ENCODE measurements at places on chromosomes 7 and 10.

DNA sequence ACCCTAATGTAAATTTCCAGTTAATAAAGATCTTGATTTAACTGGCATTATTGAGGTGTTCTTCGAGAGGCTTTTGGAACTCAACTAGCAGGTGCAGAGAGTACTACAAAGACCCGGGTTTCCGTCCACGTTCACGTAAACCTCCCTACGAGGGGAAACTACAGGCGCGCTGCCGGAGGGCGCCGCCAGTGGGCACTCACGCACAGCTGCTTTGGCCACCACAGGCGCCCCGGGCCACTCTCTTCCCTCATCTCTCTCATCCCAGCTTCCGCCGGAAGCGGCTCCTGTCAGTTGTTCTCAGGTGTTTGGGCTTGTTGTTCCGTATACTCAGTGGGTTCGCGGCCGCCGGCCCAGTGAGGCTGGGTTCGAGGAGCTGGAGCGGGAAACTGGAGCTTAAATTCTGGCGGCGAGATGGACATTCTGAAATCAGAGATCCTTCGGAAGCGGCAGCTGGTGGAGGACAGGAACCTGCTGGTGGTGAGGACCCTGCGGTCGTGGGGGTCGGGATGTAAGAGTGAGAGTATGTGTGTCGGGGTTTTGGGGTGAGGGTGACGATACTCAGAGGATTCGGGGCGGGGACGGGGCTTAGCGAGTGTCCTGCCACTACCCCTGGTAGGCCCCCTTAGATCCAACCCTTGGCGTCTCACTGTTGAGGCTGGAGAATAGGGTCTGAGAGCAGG, at the start of gene PRPF18:
TSS of gene PRPF18 (plus strand) at position 290 of the 680 bp plus-strand sequence. CDS start at position 412, 122 bp downstream.
- peak; percentile 82 for DNase-seq

GRCh38 chr7:1359681-1360485, 99.4 kb downstream of the MICALL2 start:
- no peak for DNase-seq

DNA sequence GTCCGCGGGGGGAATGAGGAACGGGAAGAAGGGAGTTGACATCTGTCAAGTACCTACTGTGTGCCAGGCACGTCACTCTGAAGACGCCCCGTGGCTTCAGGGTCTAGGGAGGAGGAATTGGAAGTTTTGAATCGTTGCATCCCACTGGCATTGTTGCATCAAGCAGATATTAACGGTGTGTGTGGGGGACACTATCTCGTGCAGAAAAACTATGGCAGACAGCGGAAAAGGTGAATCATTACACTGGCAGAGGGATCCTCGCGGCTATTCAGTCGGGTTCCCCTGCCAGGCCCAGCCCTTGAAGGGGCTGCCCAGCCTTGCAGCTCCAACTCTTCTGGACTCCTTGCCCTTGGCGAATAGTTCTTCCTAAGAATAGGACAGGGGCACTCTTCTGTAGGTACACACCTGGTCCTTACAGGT, 1.0 kb upstream of the KIAA1549 start:
- DNase-seq = no peak

DNA sequence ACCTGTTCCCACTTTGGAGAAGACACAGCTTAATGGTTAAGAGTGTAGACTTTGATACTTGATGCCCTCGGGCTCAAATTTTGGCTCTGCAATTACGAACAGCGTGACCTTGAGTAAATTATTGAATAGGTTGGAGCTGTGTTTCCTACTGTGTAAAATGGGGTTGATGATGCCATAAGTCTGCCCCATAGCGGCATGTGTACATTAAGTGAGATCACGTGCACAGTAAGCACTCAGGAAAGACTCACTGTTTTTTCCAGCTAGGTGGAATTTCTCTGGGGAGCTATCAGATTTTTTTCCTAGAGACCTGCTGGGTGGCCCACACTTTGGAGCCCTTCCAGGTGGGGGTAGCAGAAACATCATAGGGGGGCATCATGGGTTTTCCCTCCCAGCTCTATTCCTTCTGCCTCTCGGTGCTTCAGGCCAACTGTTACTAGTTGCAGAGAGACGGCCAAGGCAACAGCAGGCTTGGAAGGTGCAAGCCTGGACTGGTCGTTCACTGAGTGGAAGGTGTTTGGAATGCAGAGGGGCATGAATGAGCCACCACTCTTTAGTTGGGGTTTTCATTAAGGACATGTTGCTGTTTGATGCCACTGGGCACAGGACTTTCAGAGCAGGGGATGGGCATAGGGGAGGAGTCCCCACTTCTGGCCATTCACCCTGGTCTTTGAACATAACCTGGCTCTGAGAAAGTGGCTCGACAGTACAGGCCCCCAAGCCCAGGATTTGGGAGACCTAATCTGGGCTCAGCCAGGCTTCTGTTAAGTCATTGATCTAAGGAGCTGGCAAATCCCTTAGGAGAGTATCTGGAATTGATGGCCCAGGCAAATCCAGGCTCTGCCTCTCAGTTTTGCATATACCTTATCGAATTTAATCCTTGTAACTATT, 64.0 kb downstream of the SYPL1 start:
- no peak for DNase-seq

Measured in HuH-7.5 (cell line).